Naive B cell (primary cell): ENCODE measurements at places on chromosomes 6 and 20.

GRCh38 chr20:62596486-62596885 lies 45.8 kb upstream of the SLCO4A1 start:
- no peak for DNase-seq

DNA sequence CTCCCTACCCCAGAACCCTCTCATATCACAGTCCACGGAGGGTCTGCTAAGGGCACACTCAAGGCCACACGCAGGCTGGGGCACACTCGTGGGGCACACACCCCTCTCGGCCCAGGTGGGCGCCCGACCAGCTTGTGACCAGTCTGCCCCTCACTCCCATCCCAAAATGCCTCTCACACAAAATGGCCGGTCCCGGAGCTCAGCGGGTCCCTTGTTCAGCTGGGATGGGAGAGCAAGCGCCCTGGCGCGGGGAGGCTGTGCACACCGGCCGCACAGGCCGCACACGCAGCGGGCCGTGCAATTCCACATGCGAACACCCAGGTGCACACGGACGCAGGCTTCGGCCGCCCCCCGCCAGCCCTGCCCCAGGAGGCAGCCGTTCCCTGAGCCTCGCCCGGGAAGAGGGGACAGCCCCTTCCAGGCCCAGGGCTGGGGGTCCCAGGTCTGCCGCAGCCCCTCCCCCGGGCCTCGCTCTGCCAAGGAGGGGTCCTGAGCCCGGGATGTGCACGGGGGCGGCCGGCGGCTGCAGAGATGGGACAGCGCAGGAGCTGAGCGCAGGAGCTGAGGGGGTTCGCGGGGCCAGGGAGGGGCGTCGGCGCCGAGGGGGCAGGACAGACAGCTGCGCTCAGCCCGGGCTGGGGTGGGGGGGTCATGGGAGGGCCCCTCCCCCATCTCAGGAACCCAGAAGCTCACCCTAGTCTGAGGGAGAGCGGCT lies 1.3 kb downstream of the KCNQ2 start:
- no peak for DNase-seq

GRCh38 chr20:54981175-54981574 lies 505.8 kb downstream of the DOK5 start:
- DNase-seq: no peak

DNA sequence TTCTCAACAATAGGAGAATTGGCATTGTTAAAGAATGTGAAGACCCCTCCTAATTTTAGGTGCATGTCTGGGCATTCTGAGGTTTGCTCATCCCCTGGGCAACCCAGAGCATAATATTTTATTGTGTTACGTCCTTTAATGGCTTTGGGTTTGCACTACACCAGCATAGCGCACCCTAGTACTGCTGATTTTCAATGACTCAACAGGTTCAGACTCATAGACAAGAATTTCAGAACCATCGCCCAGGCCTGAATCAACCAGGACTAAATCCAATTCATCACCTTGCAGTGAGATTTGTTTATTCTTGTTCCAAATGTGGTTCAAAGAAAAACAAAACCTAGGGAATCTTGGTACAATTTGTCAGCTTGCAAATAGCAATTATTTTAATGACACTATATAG lies 137.8 kb upstream of the PHACTR1 start:
- no peak for DNase-seq

DNA sequence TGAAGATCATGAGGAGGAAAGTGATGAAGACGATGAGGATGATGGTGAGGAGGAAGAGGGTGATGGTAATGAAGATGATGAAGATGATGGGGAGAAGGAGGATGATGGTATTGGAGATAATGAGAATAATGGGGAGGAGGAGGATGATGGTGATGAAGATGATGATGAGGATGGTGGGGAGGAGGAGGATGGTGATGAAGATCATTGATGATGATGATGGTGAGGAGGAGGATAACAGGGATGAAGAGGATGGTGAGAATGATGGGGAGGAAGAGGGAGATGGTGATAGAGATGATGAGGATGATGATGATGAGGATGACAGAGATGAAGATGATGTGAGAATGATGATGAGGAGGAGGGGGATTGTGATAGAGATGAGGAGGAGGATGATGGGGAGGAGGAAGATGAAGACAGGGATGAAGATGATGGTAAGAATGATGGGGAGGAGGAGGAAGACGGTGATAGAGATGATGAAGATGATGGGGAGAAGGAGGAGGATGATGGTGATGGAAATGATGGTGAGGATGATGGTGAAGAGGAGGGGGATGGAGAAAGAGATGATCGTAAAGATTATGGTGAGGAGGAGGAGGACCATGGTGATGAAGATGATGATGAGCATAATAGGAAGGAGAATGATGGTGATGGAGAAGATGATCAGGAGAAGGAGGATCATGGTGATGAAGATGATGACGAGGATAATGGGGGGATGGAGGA lies 273.7 kb downstream of the SMOC2 start:
- DNase-seq: no peak

GRCh38 chr20:5065879-5066383 lies 53.8 kb downstream of the PCNA start:
- no peak for DNase-seq

DNA sequence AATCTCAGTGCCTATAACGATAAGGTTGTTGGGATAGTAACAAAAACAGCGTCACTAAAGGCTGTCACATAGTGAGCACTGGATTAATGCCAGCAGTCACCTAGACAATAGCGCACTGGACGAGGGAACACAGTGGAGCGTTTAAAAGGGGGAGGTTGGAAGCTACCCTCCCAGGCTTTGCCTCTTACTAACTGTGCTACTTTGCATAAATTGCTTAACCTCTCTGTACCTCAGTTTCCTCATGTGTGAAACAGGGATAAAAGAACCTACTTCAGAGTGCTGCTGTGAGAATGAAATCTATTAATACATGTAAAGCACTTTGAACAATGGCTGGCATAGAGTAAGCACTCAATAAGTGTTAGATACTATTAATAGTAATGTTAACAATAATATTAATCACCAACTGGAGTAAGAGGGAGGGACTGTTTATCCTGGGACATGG lies 10.5 kb downstream of the BCL2L1 start:
- no peak for DNase-seq

- DNase-seq: no peak
Measured at GRCh38 chr20:60215816-60216730, 257.9 kb downstream of the CDH26 start.

GRCh38 chr6:149852881-149853280 lies 11.3 kb downstream of the LRP11 start:
- DNase-seq: no peak

DNA sequence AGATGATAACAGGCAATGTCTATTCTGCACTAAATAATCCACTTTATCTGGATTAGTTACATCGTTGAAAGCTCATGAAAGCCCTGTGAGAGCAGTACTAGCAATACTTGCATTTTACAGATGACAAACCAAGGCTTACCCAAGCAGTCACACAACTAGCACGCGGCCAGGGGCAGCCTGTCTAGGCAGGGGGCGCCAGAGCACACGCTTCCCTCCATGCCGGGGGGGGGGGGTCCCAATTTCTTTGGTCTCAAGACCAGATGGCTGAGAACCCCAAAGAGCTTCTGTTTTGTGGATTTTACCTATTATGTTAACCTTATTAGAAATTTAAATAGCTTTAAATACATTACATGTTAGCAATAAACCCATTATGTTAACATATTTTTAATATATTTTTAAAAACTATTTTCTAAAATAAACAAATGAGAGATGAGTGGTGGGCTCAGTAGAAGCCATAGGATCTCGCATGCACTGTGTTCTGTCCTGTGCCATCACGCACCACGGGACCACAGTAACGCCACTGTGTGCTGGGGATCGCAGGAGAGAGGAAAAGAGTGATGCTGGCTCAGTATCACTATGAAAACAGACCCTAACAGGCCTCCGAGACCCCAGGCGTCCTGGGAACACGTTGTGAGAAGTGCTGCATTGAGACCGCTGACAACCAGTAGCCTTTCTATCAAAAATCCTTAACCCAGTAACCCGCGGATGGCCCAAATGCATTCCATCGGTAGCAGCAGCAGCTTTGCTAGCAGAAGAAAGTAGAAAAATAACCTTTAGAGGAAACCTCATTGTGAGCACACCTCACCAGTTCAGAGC lies 5.3 kb upstream of the PRR18 start:
- DNase-seq: peak; percentile 46

- no peak for DNase-seq
Measured at GRCh38 chr6:30814146-30815040, 69.9 kb upstream of the DDR1 start.

DNA sequence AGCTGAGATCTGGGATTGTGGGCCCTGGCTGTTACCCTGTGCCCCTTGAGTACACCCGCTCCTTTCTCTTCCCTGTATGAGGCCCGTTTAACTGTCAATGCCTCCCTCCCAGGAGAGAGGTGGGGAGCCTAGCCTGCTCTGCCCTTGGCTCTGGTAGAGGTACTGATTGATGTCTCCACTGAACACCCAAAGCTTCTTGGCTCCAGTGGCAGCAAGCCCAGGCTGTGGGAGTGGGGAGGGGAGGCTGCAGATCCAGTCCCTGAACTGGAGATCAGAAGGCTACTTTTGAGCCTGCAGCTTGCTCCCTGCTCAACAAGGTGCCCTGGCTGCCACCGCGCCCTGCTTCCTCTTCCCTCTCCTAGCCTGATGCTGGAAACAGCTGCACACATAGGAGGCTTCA lies 7.5 kb downstream of the LRRC73 start:
- no peak for DNase-seq

DNA sequence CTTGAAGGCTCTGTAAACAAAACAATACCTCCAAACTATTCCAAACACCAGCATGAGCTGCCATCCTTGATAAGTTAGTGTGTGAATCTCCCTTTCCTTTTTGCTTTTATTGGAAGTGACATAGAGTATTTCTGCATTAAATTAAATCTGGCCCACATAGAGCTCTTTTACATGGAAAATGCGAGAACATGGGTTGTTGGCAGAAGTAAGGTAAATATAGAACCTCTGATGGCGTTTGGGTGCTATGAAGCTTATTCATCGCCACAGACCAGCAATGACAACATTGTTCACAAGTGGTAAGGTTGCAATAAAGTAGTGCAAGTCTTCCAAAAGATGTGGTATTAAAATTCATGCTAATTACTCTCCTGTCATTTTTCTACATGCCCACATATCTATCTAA lies 445.8 kb upstream of the JAG1 start:
- no peak for DNase-seq

- DNase-seq: no peak
Measured at GRCh38 chr6:70998148-70998547, 41.3 kb upstream of the B3GAT2 start.

DNA sequence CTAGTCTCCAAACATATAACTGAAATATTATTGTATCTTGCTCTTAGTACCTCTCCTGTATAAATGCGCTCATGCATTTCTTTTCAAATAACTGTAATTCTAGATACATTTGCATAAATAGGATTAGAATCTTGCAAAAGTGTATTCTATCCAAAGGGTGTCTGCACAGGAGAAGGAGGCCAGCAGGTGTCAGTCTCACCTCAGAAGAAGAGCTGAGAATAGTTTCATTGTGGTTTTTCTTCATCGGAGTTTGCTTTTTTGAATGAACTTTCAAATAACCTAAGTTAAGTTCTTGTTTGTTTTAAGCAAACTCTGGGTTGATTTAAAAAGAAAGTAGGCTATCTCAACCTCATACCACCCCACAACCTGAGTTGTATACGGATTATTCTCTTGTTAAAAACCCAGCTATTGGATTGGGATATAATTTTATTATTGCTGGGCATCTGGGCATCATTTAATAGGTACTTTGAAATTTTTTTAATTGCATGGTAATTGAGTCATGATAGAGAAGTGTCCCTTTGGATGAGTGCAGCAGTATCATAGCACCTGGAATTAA lies 125.0 kb upstream of the MLIP start:
- DNase-seq: no peak

- DNase-seq: no peak
Measured at GRCh38 chr6:44185953-44186634, 27.5 kb downstream of the CAPN11 start.

DNA sequence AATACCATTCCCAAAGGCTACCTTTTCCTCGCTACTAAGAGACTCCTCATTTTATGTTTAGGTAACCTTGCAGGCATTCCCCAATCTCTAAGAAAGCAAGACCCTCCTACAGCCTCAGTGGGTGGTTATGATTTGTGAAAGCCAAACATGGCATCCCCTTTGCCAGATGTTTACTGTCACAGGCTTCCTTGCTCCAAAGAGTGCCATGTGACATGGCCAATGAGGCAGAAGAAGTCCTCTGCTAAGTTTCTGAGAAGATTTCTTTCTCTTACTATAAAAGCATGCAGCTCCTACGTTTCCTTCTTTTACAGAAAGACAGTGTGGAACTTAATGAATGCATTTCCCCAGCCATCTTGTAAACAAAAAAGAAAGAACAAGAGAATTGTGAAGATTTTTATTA lies 688.2 kb downstream of the TBC1D32 start:
- DNase-seq: no peak
